NCI-H2081 treated with DMSO at 0.1 percent for 48 hours (cell line): ENCODE measurements at places on chromosomes 12 and 14.

DNA sequence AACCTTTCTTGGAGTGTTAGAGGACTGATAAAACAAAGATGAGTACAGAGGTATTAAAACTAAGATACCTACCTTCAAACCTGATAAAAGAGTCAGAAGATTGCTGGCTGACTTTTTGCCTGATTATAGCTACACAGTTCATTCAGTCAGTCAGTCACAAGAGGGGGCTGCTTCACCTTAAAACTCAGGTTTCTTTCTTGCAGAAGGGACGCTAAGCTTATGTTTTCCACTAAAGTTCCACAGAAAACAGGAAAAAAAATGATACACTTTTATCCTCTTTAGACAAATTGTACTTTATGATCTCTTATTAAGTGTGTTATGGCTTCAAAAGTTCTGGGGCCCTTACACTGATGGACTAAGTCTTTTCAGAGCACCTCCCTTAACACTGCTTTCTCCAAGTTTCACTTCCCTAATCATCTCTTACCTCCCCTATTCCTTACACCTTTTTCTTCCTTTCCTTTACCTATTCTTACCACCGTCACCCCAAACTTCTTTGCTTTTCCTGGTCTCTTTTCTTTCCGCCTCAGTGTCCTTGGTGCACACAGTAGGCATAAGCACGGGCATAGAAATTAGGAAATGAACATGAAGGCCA lies 448.7 kb upstream of the OR4E1 start:
- no peak for DNase-seq

DNA sequence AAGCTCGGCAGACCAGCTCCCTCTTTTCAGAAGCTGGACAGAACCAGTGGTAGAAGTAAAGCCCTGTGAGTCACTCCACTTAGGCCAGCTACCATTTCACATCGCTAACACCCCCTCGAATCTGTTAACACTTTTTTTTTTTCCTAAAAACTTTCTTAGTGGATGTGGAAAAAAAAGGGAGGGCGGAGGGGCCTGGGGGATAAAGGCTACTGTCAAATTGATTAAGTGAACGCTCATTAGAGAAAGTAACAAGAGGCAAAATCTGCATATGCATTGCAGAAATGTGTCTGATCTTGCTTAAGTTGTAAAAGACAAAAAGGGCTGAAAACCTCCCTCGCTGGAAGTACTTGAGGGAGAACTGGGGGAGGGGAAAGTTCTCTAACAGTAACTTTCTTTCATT lies 86.6 kb upstream of the OTX2 start:
- DNase-seq, result no peak

GRCh38 chr14:55309761-55310365 lies 38.6 kb downstream of the FBXO34 start:
- no peak for DNase-seq

- no peak for DNase-seq
Measured at GRCh38 chr12:63752283-63752682, 27.4 kb upstream of the RXYLT1 start.

DNA sequence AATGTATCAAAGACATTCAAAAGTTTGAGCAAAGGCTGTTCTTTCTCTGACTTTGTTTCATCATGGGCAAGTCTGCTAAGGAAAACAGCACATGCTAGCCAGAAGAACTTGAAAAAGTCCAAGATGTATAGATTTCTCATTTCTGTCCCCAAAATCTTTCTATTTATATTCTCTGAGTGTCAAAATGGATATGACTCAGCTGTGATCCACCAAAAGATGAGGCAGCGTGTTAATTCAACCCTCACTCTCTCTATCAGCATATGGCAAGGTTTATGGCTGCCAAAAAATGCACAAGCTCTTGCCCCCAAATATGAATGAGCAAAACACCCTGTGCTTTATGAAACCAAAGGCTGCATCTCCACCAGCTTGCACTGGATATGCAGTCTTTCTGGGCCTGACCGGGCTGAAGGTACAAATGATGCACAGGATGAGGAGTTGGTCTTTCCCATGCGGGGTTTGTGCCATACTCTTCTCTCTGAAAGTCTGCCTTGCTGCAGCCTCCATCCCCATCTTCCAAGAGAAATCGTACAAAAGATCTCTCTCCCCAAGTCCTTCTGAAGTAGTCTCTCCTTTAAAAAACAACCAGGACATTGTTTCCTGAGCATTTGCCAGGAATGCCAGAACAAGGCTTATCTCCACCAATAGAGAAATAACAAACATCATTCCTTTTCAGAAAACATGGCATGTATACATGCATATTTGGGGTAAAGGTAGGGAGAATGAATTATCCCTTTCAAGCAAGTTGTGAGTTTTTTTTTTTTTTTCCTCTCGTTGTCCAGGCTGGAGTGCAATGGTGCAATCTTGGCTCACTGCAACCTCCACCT lies 203.4 kb downstream of the TMX1 start:
- no peak for DNase-seq

- DNase-seq, result no peak
Measured at GRCh38 chr12:122333142-122334087, 67.1 kb upstream of the VPS33A start.

DNA sequence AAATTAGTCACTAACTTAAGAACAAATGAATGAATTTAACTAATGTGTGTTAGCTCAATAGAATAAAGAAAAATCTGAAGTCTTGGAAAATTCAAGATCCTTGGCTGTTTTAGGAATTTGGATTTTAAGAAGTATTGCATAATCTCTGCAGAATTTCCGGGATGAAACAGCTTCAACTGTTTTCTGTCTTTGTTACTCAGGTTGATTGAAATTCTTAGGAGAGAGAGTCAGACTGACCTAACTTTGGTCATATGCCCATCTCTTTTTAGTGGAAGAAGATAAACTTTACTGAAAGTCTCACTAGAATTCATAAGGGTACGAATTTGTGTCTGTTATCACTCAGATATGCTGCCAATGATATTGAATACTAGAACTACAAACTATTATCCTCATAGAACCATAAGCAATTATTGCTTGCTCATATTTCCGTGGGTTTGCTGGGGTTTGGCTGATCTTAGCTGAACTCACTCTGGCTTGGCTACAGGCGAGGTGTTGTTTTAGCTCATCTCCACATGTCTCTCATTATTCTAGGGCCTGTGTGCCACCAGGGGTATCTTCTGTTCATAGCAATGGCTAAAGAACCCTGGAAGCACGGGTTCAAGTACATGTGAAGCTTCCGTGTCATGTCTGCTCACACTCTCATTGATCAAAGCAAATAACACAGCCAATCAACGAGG lies 257.4 kb upstream of the NOVA1 start:
- DNase-seq, result no peak

DNA sequence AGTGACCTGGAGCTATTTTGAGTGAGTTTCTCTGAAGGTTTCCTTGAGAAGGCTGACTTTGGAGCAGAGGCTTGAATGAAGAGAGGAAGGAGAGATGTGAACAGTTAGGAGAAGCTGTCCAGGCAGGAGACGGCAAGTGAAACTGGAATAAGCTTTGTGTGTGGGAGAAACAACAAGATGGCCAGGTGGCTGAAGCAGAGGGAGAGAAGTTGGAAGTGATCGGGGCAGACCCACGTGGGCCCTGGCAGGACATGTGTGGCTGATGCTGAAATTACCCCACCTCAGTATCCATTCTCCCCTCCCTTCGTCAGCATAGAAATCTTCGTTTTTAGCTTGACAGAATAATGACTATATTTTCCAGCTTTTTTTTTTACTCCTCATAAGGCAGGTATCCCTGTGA lies 809.2 kb upstream of the TMEM132C start:
- no peak for DNase-seq

GRCh38 chr12:28234444-28234843 lies 44.2 kb downstream of the CCDC91 start:
- DNase-seq, result no peak

GRCh38 chr14:47678157-47678556 lies 2.8 kb upstream of the MDGA2 start:
- DNase-seq, result no peak

- DNase-seq, result no peak
Measured at GRCh38 chr12:5723071-5723470, 222.0 kb downstream of the ANO2 start.

GRCh38 chr12:67671419-67671818 lies 22.9 kb downstream of the DYRK2 start:
- no peak for DNase-seq

DNA sequence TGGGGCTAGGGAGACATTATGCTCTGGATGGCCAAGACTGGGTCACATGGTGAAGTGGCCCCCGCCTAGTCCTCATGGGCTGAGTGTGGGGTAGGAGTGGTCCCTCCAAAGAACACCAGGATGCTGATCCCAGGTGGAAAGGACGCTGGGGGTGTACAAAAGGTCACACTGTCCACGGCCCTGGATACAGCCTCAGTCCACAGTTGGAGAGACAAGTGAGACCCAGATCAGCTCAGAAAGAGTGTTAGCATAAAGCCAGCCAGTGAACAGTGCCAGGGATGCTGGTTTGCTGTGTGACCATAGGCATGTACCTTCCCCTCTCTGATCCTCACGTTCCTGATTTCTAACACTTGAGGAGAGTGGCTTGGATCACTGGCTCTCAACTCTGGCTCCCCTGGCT lies 13.4 kb upstream of the OAS2 start:
- no peak for DNase-seq

GRCh38 chr14:101855958-101856357 lies 94.4 kb downstream of the PPP2R5C start:
- DNase-seq, result no peak

DNA sequence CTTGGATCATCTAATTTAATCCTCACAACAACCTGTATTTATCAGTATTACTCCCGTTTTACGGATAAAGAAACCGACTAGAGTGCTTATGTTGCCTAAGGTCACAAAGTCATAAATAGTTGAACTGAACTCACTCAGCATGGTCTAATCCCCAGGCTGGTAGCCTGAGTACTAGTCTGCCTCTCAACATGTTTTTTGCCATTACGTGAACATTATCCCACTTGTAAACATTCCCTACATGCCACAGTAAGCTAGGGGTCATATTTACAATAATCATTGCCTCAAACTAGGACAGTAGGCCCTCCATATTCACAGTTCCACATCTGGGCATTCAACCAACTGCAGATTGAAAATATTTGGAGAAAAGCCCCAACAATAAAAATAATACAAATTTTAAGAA lies 12.1 kb downstream of the SNRPF start:
- no peak for DNase-seq

- no peak for DNase-seq
Measured at GRCh38 chr14:72666610-72667009, 227.3 kb downstream of the DPF3 start.

DNA sequence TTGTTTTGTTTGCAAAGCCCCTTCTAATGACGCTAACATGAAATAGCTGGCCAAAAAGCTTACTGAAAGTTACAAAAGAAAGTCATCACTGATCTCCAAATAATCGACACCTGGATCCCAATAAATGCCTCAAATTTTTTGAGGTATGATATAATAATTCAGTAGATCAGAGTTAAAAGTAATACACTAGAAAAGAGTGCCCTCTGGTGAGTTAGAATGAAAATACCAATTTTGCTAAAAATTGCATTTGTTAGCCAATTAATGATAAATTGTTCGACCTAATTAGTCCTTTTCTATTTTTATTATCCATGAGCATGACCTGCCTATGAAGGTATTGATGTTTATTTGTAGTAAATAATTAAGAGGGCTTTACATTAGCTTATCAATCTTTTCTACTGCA lies 78.6 kb downstream of the CEP128 start:
- no peak for DNase-seq

GRCh38 chr14:99072956-99073355 lies 199.0 kb downstream of the BCL11B start:
- DNase-seq, result no peak

DNA sequence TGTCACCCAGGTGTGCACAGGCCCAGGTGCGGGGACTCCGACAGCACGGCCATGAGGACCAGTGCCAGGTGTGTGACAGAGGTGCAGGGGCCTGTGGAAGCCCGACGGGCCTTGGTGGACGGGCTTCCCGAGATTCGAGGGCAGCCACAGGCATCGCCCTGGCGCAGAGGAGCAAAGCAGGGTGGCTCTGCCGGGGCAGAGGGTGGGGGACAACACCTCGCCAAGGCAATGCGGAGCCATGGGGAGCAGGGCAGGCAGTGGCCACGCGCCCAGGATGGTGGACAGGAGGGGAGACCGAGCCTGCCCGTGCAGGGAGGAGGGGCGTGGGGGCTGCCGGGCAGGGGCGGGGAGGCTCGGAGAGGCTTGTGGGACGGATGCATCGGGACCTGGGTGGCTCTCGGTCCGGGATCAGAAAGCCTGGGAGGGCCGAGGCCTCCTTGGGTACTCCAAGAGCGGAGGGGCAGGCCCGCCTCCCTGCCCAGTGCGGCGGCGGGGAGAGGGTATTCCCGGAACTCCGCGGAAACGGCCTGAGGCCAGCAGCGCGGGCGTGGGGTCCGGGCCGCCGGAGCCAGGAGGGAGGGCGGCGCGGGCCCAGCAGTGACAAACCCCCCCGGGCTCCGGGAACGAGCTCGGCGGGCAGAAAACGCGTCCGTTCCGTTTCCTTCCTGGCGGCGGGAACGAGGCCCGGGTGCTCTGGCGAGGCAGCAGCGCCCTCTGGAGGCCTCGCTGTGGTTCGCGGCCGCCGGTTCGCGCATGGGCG lies 1.6 kb downstream of the TMEM121 start:
- DNase-seq, result no peak

GRCh38 chr14:59360923-59361794 lies 104.0 kb downstream of the GPR135 start:
- DNase-seq, result peak; percentile 14
